ENCODE measurements at places on chromosomes 3 and 15.

GRCh38 chr3:27556887-27557286, 72.7 kb upstream of the SLC4A7 start:
- DNase-seq: no peak

DNA sequence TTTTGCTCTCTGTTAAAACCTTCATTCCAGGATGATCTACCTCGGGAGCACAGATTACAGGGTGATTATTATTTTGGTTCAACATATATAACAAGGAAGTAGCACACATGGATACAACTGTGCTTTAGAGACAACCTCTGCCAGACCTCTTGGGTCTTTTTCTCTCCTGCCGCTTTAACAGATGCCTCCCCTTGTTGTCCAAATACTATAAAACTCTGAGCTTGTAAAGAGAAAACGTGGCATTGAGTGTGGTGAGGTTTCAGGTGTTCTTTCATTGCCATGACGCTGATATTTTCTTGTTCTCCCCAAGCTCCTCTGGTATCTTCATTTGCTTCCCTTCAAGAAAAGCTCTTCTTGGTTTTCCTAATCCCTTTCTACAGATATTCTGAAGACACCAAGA, 29.0 kb downstream of the BCL2L10 start:
- no peak for DNase-seq

DNA sequence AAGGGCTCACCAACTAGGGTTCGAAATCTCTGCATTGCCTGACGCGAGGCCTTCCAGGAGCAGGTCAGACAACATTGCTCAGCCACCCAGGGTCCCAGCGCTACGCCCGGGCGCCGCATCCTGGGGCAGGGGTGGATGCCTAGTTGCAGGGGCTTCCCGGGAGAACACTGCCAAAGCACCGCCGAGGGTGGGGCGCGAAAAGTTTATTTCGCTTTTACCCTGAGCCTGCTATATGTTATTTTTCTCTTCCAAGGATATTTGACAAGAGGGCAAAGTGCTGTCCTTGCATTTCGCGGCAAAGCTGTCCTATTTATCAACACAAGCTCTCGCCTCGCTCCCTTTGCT, 549 bp upstream of the SOX14 start:
- DNase-seq: no peak

DNA sequence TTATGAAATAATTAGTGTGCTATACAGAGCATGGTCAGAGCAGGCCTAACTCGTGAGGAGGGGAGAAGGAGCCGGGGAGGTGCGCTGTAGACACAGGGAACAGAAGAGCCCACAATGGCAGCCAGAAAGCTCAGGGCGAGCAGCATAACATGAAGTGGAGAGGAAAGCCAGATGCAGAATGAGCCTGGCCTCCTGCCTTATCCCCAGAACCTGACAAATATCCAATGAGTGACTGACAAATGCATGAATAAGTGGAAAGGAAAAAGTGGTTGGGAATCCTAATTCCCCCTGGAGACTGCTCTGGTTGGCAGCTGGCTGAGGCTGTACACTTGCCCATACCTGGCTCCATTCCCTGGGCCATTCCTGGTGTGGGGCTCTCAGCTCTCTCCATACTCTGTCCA, 9.2 kb upstream of the MST1R start:
- DNase-seq: no peak

DNA sequence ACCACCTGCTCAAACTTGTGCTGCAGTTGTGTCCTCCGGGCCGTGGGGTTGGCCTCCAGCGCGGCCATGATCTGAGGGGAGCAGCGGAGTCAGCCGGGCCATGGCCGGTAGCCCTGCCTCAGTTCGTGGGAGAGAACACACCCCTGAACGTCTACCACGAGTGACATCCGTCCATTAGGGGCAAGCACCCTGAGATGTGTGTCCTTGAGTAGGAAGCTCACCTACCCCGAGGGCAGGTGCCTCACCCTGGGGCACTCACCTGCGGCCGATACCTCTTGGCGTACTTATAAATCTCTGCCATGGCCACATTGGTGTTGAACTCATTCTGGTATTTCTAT, 13.4 kb downstream of the H1-8 start:
- DNase-seq: no peak

- no peak for DNase-seq
These were observed 194.7 kb downstream of the WNT5A start for GRCh38 chr3:55292360-55292759.

DNA sequence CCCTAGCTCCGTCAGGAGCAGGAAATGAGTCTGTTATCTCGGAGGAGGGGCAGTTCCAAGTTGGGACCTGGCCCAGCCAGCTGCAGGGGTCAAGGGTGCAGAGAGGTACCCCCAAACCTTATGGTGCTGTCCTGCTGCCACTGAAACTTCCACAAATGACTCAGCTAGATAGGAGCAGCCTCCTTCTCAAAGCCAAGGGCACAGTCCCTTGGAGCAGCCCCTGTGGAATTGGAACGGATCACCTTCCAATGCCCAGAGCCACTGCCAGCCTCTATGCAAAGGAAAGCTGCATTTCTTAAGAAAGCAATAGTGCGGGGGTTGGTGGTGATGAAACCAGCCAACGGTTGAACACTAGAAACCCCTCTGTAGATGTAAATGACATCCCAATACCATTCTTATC, 19.6 kb upstream of the LRRK1 start:
- no peak for DNase-seq

DNA sequence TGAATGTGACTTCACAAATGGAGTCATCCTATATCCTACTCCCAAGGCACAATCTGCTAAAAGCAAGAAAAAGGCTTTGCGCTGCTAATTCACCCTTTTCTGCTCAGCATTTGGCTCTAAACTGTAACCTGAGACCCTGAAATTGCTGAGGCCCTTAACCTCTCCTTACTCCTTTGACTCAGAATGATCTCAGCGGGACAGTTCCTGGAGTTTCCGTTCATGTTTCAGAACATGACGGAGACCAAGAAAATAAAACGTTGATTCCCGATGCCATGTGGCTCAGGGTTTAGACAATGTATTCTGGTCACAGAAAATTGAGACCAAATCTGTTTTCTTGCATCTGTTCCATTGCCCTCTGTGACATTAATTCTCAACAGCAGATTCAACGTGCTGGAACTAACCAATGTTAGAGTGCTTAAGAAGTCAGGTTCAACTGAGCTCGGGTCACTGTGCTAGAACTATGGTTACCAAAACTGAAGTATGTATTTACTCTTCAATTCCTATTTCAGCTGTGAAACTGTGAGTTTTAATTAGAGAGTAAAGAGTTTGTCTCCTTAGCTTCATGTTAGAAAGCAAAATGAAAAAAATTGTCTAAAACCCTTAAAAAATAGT, 45.4 kb upstream of the TMC3 start:
- DNase-seq: peak; percentile 53

GRCh38 chr3:161069511-161070251, 35.5 kb downstream of the B3GALNT1 start:
- DNase-seq: peak; percentile 65

DNA sequence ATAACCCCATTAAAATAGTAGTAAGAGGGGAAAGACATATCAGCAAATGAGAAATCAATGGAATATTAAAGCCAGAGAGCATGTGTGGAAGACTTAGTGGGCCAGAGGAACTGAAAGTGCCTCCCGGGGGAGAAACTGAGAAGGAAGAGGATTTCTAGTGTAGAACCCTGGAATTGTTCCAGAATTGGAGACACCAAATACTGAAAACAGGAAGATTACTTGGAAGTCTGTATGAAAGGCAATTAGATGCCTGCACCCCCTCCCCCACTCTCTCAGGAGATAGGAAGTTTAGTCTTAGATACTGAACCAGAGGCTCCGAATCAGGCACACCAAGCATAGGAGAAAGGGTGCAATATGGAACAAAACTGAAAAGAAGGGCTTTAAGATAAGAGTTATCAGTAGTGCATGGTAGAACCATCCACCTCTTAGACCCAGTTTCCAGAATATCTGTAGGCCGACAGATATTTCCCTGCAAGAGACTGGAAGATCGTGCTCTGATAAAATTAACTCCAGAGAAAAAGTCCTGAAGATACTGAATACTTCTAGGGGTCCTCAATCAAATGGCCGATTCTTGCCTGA, 32.4 kb downstream of the KLHL18 start:
- no peak for DNase-seq

- DNase-seq: no peak
These were observed 70.5 kb downstream of the CHD2 start for GRCh38 chr15:92970656-92971055.
